ENCODE measurements at places on chromosomes 5 and 9.

DNA sequence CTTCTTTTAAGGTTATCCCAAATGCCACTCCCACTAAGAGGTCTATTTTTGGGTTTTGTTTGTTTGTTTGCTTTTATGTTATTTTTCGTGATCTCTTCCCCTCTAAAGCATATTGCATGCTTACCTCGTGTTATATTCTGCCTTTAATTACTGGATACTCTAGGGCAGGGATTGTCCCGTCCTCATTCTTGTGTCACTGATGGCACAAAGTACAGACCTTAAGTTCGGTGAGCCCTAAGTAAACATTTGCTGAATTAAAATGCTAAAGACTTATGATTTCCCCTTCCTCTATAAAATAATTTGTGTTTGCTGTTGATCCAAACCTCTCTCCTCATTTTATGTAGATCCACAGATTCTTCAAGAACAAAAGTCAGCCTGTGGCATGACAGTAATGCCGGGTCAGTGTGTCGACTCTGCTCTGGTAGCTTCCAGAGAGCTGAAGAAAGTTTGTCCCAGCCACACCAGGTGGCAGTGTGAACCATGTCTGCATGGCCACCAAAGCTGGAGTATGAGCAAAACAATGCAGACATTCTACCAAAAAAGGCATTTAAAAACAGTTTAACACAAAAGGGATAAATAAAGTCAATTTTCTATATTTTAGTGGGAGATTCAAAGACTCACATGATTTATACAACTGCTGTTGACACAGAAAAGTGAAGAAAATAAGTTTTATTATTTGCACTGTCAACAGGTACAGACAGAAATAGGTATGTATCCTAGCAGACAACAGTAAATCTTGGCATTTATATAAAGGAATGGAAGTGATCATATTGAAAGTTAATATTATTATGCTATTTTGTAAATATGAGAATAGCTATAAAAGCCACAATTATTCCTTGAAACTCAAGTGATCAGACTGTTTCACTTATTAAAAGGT, 17.9 kb upstream of the POC5 start:
- peak; percentile 76 for DNase-seq

- no peak for DNase-seq
Observed at GRCh38 chr9:99986642-99987041, 80.2 kb downstream of the STX17 start.

GRCh38 chr9:30065888-30066287, 2318.6 kb upstream of the ACO1 start:
- DNase-seq = no peak

GRCh38 chr5:2136728-2137333, 254.1 kb upstream of the IRX4 start:
- no peak for DNase-seq

DNA sequence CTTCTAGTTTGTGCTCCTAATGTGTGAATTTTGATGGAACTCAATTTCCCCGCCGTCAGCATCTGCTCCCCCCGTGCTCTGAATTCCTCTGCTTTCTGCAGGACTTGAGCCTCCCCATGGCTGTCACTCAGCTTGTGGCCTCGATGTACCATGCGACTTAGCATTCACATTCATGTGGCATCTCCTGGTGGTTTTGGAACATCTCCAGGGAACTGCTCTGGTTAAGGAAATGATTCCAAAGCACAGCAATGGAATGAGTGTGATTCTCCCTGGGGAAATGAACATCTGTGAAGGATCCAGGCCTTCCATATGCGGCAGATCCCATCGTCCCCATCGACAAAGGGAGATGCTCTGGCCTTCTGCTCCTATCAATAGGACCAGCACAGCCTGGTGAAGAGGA, 119.0 kb downstream of the ENTREP1 start:
- DNase-seq = no peak

DNA sequence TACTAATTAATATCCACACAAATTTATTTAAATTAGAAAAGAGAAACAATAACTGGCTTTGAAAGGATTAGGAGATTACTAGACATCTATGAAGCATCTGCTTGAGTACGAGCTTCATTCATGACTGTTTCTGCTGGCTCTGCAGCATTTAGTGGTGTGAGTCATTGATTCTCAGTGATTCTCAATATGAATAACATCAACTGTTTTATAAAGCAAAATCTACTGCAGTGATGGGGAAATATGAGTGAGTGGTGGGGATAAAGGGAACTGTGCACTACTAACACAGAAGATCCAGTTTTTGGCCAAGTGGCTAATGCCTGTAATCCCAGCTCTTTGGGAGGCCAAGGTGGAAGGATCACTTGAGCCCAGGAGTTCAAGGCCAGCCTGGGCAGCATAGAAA, 8.4 kb downstream of the FNBP1 start:
- DNase-seq = no peak

DNA sequence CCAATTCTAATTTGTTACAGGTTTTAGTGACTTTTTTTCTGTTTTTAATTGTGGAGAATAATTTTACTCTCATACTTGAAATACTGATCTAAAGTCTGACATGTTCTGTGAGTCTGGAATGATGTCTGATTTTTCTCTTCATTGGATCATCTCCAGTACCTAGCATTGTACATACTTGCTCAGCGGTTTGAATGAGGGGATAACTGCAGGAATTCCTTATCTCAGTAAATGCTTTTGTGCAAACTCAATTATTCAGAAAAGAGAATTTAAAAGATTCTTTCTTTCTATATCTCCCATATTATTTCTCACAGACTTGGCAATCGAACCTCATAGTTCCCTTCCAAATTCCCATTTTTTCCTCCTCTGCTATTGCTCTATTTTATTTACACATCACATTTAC, 397.9 kb upstream of the SGCD start:
- no peak for DNase-seq

DNA sequence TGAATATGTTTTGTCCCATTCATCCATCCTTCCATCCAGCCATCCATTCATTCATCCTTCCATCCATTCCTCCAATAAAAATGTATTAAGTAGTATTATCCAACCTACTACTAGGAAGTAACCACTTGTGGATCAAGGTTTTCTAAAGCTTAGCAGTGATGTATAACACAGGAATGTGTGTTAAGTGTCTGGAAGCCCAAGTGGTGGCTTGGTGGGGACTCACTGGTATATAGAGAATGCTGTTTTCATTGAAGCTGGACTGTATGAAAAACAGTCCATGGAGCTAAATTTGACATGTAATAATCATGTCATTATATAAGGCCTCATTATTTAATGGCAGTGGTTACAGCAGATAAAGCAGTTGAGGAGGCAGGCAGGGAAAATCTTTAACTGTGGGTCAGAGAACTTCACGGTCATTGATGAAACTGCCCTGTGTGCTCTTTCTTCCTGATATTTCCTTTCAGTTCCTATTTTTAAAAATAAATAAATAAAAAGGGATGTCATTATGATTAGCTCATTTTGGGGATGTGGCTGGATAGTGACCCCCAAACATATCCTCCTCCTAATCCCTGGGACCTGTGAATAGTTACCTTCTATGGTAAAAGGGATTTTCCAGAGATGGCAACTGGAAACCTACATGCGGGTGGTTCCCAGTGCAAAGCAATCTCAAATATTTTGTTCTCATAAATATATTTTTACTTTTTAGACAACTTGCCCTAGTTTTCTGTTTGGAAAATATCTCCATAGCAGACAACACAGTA, 82.3 kb downstream of the DAPK1 start:
- no peak for DNase-seq

DNA sequence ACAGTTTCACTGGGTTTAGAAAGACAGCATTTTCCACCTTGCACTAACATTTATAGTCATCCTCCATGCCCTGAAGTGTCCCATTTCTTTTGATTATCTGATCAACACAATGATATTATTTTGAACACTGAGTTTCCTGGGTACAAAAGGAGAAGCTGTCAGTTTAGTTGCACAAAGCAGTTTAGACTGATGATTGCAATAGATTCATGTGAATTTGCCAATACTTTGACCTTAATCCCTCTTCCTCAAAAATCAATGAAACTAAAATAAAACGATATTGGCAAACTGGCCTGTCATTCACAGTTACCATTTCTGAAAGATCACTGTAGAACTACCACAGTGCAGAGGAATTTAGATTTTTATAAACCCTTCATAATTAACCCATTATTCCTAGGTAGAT, 34.2 kb upstream of the RASGRF2 start:
- DNase-seq = no peak

DNA sequence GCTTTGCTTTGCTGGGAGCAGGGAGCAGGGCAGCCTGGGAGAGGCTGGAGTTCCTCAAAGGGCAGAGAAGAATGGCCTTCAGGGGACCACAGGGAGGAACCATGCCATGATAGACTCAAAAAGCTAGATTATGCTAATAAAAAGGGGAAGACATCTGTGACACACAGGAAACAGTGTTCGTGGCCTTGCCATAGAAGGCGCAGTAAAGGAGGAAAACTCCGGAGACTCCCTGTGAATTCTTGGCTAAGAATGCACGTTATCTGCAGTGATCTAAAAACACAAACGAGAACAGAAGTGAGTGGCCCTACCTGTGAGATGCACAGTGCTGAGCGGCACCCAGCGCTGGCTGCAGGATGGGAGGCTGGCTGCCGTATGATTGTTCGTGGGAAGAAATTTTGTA, 15.9 kb upstream of the LTC4S start:
- DNase-seq = no peak

GRCh38 chr5:136079195-136079985, 50.6 kb downstream of the TGFBI start:
- no peak for DNase-seq

DNA sequence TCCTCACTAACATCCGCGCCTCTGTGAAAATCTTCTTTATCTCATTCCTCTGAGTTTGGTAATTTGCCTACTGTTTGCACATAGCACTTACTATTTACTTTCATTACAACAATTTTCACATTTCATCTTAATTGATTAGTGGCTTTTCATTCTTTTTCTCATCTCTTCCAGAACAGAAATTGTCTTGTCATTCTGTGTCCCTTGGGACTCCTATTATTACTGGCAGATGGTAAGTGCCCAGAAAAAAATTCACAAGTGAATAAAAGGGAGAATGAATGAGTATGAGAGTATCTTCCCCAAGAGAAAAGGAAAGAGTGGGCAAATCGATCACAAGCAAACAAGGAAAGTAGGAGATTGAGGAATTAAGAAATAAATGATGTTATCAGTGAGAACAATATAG, 876.1 kb downstream of the TLE4 start:
- DNase-seq = no peak

- DNase-seq = peak; percentile 51
Observed at GRCh38 chr5:54533541-54534190, 16.1 kb downstream of the SNX18 start.

GRCh38 chr9:14369011-14369410, 55.1 kb upstream of the NFIB start:
- DNase-seq = no peak

DNA sequence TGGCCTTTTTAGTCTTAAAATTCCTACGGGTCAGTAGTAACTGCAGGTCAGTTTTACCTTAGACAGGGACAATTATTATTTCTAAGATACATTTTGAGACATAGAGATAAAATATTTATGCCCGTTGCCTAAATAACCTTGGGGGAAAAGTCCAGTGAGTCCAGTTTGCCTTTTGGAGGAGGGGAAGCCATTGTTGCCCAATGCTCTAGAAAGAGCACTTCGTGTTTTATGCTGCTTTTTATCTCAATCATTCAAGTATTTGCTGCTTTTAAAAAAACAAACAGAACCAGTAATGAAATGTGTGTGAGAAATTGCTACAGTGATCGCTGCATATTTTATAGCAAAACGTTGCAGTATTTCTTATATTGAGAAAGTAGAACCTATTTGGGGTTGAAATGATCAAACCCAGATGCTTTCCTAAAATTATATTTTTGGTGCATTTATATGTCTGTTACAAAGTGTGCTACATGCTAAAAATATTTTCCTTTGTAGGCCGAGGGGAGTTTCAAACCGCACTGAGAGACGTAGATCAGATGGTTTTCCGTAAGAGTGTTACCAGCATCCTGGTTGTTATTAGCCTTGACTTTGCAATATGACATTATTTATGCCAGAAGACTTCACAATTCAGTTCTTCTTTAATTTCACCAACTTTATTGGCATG, 266.8 kb downstream of the AOPEP start:
- no peak for DNase-seq

DNA sequence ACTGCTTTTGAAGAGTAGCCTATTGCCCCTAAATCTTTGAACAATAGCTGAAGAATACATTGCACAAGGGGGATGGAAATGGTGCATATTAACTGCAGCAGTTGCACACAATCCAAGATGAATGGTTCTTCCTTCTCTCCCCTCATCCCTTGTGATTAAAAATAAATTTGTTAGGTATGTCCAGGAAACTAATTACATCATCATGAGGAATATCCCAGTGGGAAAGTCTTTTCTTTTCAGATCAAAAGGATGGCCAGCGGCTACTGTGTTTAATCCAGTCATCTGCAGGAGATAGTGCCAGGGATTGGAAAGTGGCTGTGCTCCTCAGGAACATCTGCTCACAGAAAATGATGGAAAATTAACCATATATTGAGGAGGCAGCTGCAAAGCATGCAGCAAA, 508.4 kb upstream of the SEMA6A start:
- DNase-seq = no peak

DNA sequence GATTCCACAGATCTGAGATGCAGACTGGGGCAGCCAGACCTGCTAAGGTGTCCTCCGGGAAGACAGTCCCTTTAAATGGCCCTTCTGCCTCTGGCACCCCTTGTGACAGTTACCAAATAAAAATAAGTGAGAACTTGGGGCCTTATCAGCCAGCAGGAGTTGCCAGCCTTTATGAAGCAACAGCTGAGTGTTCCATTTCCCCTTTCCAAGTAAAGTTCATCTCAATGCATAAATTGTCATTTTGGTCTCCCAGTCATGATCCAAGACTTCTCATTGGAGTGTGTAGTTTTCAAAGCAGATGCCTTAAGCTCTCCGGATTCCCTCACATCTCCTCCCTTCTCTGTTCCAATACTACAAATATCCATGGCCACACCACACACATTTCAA, 4.1 kb downstream of the PTCH1 start:
- DNase-seq = no peak

DNA sequence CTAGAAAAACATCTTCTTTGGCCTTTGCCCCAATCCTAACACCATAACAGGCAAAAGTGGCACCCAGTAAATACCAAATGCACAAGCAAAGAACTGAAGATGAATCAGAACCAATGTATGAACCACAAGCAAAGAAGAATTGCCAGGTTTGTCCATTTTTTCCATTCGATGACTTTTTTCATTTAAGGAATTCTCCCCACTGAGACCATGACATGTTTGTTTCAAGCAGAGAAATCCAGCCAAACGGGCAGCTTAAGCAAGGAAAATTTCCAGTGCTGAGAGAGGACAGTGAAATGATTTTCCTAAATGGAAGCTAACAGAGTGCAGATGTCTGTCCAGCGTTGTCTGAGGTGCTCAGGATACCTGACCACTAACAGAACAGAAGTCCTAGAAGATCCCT, 203.7 kb downstream of the ADAMTS12 start:
- no peak for DNase-seq

GRCh38 chr9:101574731-101575333, 19.9 kb downstream of the PPP3R2 start:
- no peak for DNase-seq

- no peak for DNase-seq
Observed at GRCh38 chr9:117427357-117427913, 12.6 kb upstream of the ASTN2 start.

GRCh38 chr9:95477885-95478284, 38.9 kb downstream of the PTCH1 start:
- no peak for DNase-seq

Measured in testis (tissue), 5 donors.